Cardiac septum (tissue), 1 donor: ENCODE measurements at places on chromosomes 13 and 19. TPM values are rescaled to one million over a fixed set of nuclear protein-coding genes. Genes with fewer than 3 reads are reported as not detected.

The GRK1 gene
- 0.48 TPM for total RNA-seq

The ZNF99 gene
- 0.11 TPM for total RNA-seq

The IZUMO1 gene
- 0.83 TPM for total RNA-seq

The FAM83E gene
- total RNA-seq = not detected

The PSG4 gene
- total RNA-seq = not detected

The TMEM221 gene
- not detected for total RNA-seq

The MBD3L2 gene
- total RNA-seq = not detected

The URAD gene
- not detected for total RNA-seq

The POSTN gene
- total RNA-seq = 109 TPM

The TEX29 gene
- 0.70 TPM for total RNA-seq

- peak; percentile 84 for DNase-seq
Observed at GRCh38 chr19:18464646-18465045, 26.7 kb upstream of the ISYNA1 start.

GRCh38 chr19:46745521-46746280, at the start of gene FKRP:
Gene FKRP, plus strand, starts transcription at chr19:46746057. Its CDS starts 9,394 bp downstream, at chr19:46755451.
- no peak for DNase-seq

DNA sequence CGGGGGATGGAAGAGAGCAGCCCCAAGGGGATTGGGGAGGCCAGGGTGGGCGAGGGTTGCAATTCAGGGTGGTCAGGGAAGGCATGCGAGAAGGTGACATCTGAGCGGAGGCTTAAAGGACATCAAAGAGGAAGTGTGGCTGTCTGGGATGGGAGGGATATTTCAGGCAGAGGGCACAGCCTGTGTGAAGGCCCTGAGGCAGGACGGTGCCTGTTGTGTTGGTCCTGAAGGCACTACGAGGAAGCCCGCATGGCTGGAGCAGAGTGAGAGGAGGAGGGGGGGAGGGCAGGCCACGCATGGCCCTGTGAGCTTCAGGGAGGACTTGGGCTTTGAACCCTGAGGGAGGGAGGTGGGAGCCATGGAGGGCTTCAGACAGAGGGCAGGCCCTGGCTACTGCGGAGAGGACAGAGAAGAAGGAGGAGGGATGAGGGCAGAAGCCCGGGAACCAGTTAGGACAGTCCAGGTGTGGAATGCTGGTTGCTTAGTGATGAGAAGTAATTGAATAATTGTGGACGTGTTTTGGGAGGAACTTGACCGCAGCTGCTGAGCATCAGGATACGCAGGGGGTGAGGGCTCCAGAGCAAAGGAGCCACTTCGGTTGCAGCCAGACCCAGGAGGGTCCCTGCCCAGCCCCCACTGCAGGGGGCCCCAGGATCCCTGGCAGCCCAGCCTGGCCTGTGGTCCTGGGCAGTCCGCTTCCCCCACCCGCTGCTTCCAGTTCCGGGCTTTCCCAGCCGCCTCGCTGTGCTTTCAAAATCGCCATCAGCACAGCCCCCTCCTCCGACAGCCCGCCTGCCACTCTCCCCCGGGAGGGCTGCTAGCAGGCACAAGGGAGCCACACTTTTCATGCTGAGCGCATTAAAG, 6.2 kb downstream of the TLE6 start:
- DNase-seq = peak; percentile 78

DNA sequence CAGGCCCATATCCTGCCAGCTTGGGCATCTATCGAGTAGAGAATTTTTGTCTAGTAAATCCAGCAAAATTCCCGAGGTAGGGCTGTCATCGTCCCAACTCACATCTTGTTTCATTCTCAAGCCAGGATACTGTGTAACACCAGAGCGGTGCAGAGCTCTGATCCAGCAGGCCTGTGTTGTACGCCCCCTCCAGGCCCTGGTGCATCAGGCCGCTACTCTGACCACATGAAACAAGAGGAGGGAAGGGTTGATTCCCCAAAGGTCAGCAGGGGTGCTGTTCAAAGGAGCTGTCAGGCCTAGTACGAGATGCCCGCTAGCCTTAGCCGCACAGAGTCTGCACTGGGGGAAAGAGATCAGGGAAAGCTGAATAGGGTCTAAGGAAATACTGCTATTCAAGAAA, 276.0 kb downstream of the SLC7A1 start:
- DNase-seq = no peak

GRCh38 chr13:113849981-113850721, 13.7 kb downstream of the GAS6 start:
- DNase-seq = peak; percentile 27

DNA sequence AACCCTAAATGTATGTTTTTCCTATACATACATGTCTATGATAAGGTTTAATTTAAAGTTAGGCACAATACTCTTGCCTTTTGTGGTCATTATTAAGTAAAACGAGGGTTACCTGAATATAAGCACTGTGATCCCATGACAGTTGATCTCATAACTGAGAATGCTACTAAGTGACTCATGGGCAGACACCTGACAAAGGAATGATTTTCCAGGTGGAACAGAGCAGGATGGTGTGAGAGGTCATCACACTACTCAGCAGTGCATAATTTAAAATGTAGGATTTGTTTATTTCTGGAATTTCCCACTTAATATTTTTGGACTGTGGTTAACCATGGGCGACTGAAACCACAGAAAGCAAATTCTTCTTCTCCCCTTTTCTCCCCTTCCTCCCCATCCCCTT, 178.9 kb downstream of the UGGT2 start:
- no peak for DNase-seq

- DNase-seq = no peak
Observed at GRCh38 chr19:17025991-17026658, 485 bp downstream of the CPAMD8 start.

- DNase-seq = no peak
Observed at GRCh38 chr19:49631014-49631588, 8.8 kb downstream of the RRAS start.

DNA sequence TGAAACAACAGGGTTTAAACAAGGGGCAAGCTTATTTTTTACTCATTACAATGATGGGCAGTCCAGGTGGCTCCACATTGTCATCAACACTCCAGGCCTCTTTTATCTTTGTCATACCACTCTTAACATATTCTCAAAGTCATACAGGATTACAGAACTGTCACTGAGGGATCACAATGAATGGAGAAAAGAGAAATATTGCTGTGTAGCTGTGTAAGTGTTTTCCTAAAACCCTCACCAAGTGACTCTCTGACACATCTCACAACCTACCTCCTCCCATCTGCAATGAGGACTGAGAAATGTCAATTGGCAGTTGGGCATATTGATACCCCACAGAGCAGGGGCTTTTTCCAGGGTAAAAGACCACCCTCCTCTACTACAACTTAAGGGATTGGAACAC, 562.1 kb downstream of the TBC1D4 start:
- no peak for DNase-seq

DNA sequence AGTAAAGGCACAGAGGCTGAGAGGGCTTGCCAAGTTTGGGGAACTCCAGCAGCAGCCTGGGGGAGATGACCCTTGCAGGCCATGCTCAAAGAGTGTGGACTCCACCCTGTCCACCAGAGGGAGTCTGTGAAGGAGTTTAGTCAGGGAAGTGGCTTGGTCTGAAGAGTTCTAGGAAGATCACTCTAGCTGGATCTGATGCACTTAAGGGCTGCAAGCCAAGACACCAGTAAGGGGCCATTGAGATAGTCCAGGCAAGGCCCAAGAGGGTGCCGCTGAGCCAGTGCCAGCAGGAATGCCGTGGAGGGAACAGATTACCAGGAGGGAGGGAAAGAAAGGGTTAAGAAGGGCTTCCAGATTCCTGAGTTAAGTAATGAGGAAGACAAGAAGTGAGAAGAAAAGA, 68.7 kb downstream of the ZAR1L start:
- DNase-seq = no peak

GRCh38 chr19:38006361-38007045, 99.5 kb downstream of the SIPA1L3 start:
- no peak for DNase-seq

GRCh38 chr13:111337206-111337605, 16.8 kb downstream of the TEX29 start:
- DNase-seq = no peak

GRCh38 chr13:79183231-79183630, 222.8 kb downstream of the RBM26 start:
- no peak for DNase-seq

GRCh38 chr19:1674293-1674679, 21.9 kb upstream of the TCF3 start:
- DNase-seq = no peak

GRCh38 chr13:34155931-34156607, 338.1 kb downstream of the RFC3 start:
- DNase-seq = no peak

- peak; percentile 77 for DNase-seq
Observed at GRCh38 chr19:5627395-5627904, 4.6 kb downstream of the SAFB start.

- no peak for DNase-seq
Observed at GRCh38 chr19:44592451-44592890, 20.9 kb upstream of the IGSF23 start.

DNA sequence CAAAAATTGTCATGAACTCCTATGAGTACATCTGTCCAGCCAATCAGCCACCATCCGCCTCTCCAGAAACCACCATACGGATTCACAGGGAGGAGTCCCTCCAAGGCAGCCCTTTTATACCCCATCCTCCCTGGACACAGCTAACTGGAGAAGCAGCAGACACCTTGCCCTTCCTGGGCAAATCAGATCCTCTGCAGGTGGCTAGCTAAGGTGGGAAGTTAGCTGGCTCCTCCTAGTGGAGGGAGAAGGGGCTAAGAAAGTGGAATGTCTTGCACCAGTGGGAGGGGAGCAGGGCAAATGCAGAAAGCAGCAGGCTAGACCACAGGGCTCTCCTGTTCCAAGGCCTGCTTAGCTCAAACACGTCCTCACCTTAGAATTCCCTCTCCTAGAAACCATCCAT, 46.2 kb upstream of the UQCRFS1 start:
- DNase-seq = peak; percentile 33

DNA sequence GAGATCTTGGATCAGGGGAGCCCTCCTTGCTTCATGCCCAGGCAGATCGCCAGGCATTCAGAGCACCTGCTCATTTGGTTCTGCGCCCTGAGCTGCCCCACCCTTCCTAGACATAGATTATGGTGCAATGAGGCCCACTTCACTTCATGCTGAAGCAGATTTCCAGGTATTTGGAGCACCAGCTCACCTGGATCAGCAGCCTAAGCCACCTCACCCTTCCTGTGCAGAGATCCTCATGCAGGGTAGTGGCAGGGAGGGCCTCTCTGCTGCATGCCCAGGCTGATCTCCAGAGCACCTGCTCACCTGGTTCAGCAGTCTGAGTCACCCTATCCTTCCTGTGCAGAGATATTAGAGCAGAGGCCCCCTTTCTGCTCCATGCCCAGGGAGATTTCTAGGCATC, 1966.1 kb downstream of the PCDH9 start:
- DNase-seq = no peak

DNA sequence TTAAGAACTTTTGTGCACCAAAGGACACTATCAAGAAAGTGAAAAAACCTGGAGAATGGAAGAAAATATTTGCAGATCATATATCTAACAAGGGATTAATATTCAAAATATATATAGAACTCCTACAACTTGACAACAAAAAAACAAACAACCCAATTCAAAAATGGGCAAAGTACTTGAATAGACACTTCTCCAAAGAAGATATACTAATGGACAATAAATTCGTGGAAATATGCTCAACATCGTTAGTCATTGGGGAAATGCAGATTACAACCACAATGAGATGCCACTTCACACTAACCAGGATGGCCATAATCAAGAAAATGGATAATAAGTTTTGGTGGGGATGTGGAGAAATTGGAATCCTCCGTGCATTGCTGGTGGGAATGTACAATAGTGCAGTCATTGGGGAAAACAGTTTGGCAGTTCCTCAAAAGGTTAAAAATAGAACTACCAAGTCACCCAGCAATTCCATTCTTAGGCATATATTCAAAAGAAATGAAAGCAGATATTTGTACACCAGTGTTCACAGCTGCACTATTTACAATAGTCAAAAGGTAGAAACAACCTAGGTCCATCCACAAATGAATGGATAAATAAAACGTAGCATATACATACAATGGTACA, 2.2 kb upstream of the LSR start:
- DNase-seq = no peak

- DNase-seq = no peak
Observed at GRCh38 chr19:8557642-8558238, 19.5 kb downstream of the MYO1F start.

- peak; percentile 80 for DNase-seq
Observed at GRCh38 chr13:20525144-20525600, 485 bp downstream of the CRYL1 start.

DNA sequence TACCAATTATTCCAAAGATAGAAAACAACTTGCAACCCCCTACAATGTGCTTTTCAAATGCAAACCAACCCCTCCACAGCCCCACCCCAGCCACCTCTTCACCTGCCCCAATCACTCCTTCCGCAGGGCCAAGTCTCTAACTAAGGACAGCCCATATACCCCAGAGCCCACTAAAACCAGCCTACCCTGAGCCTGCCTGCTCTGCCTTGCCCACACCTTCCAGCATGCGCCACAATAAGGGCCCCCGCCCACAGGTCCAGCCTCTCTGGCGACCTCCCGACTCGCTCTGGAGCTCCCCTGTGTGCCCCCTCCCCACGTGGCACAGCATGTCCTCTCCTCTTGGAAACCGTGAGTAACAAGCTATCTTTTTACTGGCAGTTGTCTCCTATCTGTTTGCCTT, 42.8 kb upstream of the MEDAG start:
- no peak for DNase-seq

GRCh38 chr13:44769686-44770085, 193.6 kb upstream of the TSC22D1 start:
- DNase-seq = no peak

- no peak for DNase-seq
Observed at GRCh38 chr13:21348488-21349120, 110.5 kb downstream of the ZDHHC20 start.

- no peak for DNase-seq
Observed at GRCh38 chr19:3785451-3785937, 687 bp downstream of the MATK start.

DNA sequence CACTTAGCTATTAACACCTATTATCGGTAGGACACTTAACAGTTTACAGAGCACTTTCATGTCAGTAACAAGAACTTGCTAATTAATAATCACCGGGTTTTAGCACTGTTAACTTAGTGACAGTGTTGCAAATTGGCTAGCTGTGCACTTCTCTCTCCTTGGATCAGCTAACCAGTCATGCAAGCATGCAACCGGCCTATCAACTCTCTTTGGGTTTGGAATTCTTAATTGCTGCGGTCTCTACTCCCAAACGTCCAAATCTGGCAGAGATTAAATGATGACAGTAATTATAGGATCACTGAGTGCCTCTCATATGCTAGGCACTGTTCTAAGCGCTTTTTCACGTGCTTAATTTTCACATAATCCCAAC, 1.2 kb downstream of the EPS15L1 start:
- no peak for DNase-seq
